Activated CD4-positive, CD25-positive, alpha-beta regulatory T cell treated with anti-CD3 and anti-CD28 coated beads, Interleukin-2, amount 50 U/mL, for 16 hours (primary cell): ENCODE measurements at places on chromosomes 4 and X.

- no peak for DNase-seq
These were observed 42.6 kb downstream of the CHRNA9 start for GRCh38 chr4:40377512-40378365.

DNA sequence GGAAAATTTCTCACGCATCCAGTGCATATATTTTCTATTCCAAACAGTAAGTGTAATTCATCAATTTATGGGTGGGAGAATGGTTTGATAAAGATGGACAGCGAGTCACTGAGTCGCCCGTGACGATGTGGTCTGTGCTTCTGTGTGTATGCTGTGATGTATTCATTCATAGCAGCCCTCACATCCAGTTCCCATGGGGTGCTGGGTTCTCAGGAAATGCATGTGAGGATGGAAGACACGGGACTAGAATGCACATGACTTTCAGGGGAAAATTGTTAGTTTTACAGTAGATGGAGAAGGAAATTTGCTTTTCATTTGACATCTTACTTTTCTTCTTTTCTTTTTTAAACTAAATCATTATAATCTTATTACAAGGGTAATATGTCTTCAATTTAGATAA lies 152.9 kb downstream of the STOX2 start:
- DNase-seq: no peak

DNA sequence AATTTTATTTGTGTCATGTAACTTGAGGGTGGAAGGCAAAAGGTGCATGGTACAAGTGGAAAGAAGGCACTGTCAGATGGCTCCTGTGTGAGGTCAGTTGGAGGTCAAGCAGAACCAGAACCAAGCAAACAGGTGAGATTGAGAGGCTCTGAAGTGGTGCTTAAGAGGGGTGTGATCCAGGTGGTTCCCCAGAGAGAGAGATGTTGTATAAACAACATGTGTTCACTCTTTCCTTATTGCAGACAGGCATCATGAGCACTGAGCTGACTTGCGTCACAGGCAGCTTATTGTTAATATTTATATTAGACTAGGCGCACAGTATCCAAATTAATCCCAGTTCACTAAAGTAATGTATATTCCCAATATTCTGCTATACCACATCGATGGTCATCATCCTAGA lies 56.8 kb downstream of the CXCL13 start:
- DNase-seq: no peak

DNA sequence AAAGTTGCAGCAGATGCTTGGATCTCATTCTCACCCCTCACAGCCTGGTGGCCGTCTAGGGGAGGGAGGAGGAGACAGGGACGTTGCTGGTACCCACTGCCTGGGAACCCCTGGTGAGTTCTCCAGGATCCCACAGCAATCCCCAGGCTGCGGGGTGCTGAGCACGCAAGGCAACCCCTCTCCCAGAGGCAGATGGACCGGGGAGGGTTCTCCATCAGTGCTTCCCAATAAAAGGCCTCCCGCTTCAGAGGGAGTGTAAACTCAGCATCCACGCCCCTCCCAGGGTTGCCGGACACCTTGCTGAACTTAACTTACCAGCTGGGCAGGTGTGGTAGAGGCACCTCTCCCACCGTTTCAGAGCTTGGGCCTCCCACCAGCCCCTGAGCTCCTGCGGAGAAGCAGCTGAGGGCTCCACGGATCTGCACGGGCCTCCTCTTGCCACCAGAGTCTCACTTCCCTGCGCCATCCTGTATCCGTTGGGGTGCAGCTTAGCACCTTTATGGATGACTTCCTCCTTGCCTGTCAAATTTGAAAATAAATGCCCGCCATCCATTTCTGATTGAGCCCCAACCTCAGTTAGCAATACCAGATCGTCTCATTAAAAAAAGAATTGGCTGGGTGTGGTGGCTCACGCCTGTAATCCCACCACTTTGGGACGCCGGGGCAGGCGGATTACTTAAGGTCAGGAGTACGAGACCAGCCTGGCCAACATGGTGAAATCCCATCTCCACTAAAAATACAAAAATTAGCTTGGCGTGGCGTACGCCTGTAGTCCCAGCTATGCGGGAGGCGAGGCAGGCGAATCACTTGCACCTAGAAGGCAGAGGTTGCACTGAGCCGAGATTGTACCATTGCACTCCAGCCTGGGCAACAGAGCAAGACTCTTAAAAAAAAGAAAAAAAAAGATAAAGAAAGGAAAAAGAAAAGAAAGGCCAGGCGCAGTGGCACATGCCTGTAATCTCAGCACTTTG lies 14.8 kb upstream of the TBC1D14 start:
- DNase-seq: no peak

GRCh38 chr4:146335763-146336409 lies 121.5 kb downstream of the REELD1 start:
- no peak for DNase-seq

GRCh38 chr4:124529131-124529530 lies 183.4 kb downstream of the ANKRD50 start:
- DNase-seq: no peak

- no peak for DNase-seq
These were observed 1.9 kb downstream of the PHKA1 start for GRCh38 chrX:72712094-72712755.

GRCh38 chr4:151043803-151044515 lies 28.9 kb upstream of the LRBA start:
- no peak for DNase-seq

DNA sequence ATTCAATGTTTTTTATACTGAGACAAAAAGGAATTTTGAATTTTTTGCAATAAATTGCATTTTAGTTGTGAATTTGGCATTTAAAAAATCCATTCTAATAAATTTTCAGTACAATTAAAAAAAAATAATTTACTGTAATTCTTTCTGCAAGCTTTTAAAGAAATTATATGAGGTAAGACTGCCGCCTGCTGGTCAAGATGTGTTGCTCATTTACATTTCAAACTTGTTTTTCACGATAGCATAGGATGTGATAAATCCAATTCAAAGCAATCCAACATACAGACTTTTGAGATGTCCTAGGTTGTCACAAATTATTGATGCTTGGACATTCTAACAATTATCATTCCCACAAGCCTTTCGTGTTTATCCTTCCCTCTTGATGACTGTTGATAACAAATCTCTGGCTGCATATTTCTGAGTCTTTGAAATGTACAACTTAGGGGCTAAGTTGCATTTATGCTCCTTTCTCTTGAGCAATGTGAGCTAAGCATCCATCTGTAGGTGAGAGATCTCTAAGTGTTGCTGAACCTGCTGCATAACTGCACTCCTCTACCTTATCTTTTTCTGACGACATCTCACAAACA lies 21.7 kb upstream of the MFAP3L start:
- no peak for DNase-seq
